Tongue (tissue), 3 donors: ENCODE measurements at places on chromosomes 12 and 14.
A peak's percentile ranks its signal among the peaks of the same experiment; 100 is the strongest.

DNA sequence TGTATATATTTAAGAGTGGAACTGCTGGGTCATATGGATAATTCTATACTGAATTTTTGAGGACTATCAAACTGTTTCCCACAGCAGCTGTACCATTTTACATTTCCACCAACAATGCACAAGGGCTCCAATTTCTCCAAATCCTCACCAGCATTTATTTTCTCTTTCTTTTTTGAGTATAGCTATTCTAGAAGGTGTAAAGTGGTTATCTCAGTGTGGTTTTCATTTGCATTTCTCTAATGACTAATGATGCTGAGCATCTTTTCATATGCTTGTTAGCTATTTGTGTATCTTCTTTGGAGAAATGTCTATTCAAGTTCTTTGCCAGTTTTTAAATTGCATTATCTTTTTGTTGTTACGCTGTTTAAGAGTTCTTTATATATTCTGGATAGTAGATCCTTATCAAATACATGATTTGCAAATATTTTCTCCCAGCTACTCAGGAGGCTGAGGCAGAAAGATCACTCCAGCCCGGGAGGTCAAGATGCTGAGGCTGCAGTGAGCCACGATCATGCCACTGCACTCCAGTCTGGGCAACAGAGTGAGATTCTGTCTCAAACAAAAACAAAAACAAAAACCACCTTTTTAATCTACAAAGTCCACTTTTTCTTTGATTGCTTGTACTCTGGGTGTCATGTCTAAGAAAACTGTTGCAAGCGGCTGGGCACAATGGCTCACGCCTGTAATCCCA, 32.8 kb downstream of the GTF2A1 start:
- no peak for DNase-seq

GRCh38 chr12:48925304-48926011, at the start of gene FKBP11:
Gene FKBP11, minus strand, starts transcription at chr12:48925492. Its CDS starts 64 bp downstream, at chr12:48925428.
- DNase-seq = peak; percentile 60

DNA sequence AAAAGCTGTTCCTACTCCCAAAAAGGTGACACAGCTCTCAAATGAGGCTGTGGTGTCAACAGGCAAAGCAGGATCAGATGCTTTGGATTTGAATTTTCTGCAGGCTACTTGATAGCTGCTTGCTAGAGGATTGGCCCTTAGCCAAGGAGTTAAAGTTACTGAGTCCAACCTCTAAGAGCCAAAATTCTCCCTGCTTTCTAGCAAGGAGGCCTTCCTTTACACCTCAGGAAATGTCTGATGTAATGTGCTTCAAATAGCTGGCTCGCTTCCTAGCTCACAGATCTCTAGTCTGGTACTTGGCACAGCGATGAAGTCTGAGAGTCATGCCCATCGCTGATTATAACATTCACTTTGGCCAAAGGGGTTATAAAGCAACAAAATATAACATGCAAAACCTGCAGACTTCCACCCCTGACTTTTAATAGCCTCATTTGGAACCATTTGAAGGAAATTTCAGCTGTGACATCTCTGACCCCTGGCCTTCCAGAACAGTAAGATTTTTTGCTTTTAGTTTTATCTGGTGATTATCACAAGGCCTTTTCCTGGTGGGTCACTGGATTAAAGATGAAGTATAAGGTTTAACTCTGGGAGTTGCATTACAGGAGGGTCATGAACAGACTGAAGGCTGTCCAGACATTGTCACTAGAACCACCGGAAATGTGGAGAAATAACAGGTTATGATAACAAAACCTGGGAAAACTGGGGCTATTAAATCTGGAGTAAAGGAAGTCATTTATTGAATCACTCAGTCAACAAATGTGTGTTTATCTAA, 189.7 kb downstream of the EPS8 start:
- peak; percentile 76 for DNase-seq

GRCh38 chr12:75642226-75642625, 130.8 kb upstream of the KRR1 start:
- DNase-seq = no peak

- DNase-seq = no peak
Measured at GRCh38 chr12:77045183-77045582, 20.2 kb downstream of the E2F7 start.
